ENCODE measurements at places on chromosomes 4 and X.
A peak's percentile ranks its signal among the peaks of the same experiment; 100 is the strongest.

DNA sequence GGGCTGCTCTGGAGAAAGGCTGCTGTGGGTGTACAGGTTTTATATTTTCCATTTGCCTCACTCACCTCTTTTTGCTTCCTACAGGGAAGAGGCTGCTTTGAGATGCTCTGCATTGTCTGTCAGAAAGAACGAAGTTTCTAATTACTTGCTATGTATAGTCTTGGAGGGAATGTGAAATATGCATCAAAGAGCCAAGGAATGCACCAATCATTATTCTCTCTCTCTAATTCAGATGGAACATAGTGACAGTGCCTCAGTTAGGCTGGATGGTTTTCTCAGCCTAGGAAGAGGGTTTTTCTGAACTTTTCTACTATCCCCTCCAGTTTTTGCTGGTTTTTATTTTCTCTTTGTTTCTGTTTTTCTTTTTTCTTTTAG lies 106.8 kb upstream of the SLC4A4 start:
- DNase-seq, result no peak
- no peaks in the 10 kb centered on the region for H3K36me3 ChIP-seq
- no peak overlapping the region for H3K27ac ChIP-seq
- H3K4me1 ChIP-seq, result peaks cover 7% of the 10 kb centered on the region
- peaks cover 1% of the 10 kb centered on the region for H3K27me3 ChIP-seq

DNA sequence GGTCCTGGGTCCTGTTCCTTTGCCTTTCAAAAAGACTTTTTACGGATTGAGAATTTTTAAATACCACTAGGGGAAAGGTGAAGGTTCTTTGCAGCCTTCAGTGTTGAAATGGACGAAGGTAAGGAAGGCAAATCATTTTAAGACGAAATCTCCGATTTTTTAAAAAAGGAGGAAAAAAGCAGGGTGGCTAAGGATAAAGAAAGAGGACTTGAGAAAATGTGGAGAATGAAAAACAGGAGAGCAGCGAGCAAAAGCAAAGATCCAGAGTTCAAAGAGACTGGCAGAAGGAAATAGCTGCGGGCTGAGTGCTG lies 314 bp downstream of the EPHA5 start:
- peaks cover 21% of the 10 kb centered on the region for H3K27me3 ChIP-seq
- H3K27ac ChIP-seq, result peak overlapping the region; percentile 70
- H3K4me1 ChIP-seq, result peaks cover 10% of the 10 kb centered on the region
- peak overlapping the region; percentile 89 for H3K4me3 ChIP-seq
- no peaks in the 10 kb centered on the region for H3K36me3 ChIP-seq

GRCh38 chr4:148373093-148373492 lies 69.1 kb downstream of the NR3C2 start:
- no peaks in the 10 kb centered on the region for H3K36me3 ChIP-seq
- H3K4me3 ChIP-seq, result no peak overlapping the region
- no peaks in the 10 kb centered on the region for H3K4me1 ChIP-seq

GRCh38 chrX:147180886-147181285 lies 366.3 kb upstream of the CXorf51A start:
- DNase-seq, result no peak
- no peak overlapping the region for H3K4me3 ChIP-seq
- H3K4me1 ChIP-seq, result no peaks in the 10 kb centered on the region
- no peak overlapping the region for H3K27ac ChIP-seq
- peaks cover 2% of the 10 kb centered on the region for H3K27me3 ChIP-seq

DNA sequence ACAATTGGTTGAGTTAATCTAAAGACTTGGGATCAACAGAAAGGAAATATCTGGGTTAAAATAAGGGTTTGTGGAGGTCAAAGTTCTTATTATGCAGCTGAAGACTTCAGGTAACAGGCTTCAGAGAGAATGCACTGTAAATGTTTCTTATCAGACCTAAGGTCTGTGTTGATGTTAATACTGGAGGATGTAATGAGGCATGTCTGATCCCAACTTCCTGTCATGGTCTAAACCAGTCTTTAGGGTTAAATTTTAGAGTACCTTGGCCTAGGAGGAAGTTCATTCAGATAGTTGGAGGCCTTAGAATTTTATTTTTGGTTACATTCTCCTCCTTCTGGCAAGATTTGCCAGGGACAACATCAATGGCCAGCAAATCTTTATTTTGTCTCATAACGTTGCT lies 72.1 kb upstream of the GC start:
- no peaks in the 10 kb centered on the region for H3K36me3 ChIP-seq
- no peak overlapping the region for H3K27ac ChIP-seq
- no peak for DNase-seq

- no peak overlapping the region for H3K27ac ChIP-seq
- DNase-seq, result no peak
- H3K4me1 ChIP-seq, result no peaks in the 10 kb centered on the region
- H3K27me3 ChIP-seq, result no peaks in the 10 kb centered on the region
- no peaks in the 10 kb centered on the region for H3K36me3 ChIP-seq
Measured at GRCh38 chr4:125484912-125485311, 170.2 kb downstream of the FAT4 start.

GRCh38 chrX:15493118-15493962 lies at the start of gene PIR:
Gene PIR (minus strand): TSS chrX:15493333. CDS start chrX:15491257, 2,076 bp downstream.
- H3K27me3 ChIP-seq, result peaks cover 4% of the 10 kb centered on the region
- DNase-seq, result peak; percentile 80
- H3K4me3 ChIP-seq, result peak within 1 kb of the TSS; percentile 83
- H3K4me1 ChIP-seq, result no peaks in the 10 kb centered on the region
- no peaks in the 10 kb centered on the region for H3K36me3 ChIP-seq

GRCh38 chrX:139783959-139784358 lies 76.0 kb upstream of the MCF2 start:
- peaks cover under 1% of the 10 kb centered on the region for H3K27me3 ChIP-seq
- DNase-seq, result no peak
- no peaks in the 10 kb centered on the region for H3K4me1 ChIP-seq
- no peak overlapping the region for H3K27ac ChIP-seq

DNA sequence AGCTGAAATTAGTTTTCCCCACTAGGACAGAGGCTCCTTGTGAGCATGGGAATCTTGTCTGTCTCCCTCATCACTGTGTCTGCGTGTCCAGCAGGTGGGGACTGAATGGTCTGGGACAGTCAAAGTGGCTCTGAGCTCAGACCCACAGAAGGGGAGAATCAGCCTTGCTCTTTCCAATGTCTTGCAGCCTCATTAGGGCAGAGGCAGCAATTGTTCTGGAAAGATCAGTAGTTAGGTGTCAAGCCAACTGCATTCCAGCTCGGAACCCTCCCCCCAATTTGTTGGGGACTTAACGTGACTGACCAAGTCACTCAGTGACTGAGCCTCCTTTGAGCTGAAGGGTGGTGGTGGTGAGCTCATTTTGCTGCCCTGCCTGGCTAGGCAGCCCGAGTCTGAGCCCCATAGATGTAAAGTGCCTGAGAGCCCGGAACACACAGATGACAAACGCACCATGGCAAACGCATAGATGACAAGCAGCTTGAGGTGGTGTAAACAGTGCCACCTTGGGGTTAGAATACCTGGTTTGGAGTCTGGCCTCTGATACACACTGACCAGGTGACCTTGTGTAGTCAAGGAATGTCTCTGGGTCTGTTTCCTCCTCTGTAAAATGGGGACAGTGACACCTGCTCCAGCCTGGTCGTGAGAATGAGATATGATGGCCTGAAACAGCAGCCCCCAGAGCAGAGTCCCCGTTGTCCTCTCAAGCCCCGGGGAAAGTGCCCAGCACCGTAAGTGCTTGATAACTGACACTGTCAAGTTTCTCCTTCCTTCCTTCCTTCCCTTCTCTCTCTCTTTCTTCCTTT lies 2.7 kb upstream of the SORCS2 start:
- no peaks in the 10 kb centered on the region for H3K36me3 ChIP-seq
- peaks cover 8% of the 10 kb centered on the region for H3K27me3 ChIP-seq
- peaks cover 2% of the 10 kb centered on the region for H3K4me1 ChIP-seq
- DNase-seq, result no peak
- H3K4me3 ChIP-seq, result no peak overlapping the region
- no peak overlapping the region for H3K27ac ChIP-seq

- H3K36me3 ChIP-seq, result no peaks in the 10 kb centered on the region
- no peak overlapping the region for H3K27ac ChIP-seq
- no peak for DNase-seq
- no peaks in the 10 kb centered on the region for H3K27me3 ChIP-seq
- H3K4me1 ChIP-seq, result no peaks in the 10 kb centered on the region
- no peak overlapping the region for H3K4me3 ChIP-seq
Measured at GRCh38 chr4:148196164-148196563, 246.1 kb downstream of the NR3C2 start.

- H3K4me1 ChIP-seq, result no peaks in the 10 kb centered on the region
- no peak overlapping the region for H3K27ac ChIP-seq
- H3K4me3 ChIP-seq, result no peak overlapping the region
- H3K36me3 ChIP-seq, result no peaks in the 10 kb centered on the region
- DNase-seq, result no peak
Measured at GRCh38 chr4:31272331-31273061, 552.3 kb downstream of the PCDH7 start.

DNA sequence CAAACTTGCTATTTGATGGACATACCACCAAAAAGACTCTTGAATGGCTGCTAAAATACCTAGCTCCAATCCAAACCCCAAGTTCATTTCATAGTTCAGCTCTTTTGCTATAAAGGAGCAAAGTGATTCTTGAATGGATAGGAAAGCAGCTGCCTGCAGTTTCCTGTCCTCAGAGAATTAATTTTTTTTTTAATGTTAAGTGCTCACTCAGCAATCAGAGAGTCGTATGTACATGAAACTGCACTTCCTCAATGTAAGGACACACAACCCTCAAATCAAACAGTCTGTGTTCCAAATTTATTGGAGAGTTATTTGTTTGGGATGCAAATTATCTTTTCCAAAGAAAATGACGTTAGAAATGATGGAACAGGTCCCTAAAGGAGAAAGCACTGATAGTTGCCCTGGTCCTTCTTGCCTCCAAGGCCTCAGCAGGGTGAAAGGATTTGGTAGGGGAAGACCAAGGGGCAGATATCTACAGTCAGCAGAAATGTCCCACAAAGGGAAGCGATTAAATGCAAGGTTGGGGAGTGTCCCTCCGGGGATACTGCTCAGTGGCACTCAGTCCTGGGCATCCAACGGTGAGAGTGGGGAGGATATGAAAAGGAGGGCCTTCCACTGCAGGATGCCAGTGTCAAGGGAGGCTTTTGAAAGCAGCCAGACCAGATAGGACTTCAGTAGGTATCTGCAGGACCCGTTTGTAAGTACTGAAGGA lies 67.2 kb upstream of the RASGEF1B start:
- no peaks in the 10 kb centered on the region for H3K27me3 ChIP-seq
- H3K4me1 ChIP-seq, result no peaks in the 10 kb centered on the region
- DNase-seq, result no peak
- no peak overlapping the region for H3K4me3 ChIP-seq
- no peak overlapping the region for H3K27ac ChIP-seq
- H3K36me3 ChIP-seq, result peaks cover 8% of the 10 kb centered on the region

Data from glutamatergic neuron (in vitro differentiated cells).